ENCODE measurements at places on chromosomes 12 and 14.

DNA sequence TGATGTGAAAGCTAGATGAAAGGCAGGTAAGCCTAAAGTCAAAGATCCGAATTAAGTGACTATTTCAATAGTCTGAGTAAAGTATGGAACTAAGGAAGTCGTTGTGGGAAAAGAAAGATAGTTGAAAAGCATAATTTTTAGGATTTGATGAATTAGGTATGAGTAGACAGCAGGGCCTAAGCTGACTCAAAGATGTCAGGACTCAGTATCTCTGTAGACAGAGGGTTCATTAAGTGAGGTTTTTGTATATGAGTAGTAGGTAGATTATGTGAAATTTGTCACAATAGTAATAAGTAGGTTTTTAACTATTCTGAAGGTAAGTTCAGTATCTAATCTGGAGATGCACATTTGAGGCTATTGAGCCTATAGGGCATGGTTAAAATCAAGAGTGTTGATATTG is 196.4 kb downstream of the RASSF9 start:
- no peak for DNase-seq

DNA sequence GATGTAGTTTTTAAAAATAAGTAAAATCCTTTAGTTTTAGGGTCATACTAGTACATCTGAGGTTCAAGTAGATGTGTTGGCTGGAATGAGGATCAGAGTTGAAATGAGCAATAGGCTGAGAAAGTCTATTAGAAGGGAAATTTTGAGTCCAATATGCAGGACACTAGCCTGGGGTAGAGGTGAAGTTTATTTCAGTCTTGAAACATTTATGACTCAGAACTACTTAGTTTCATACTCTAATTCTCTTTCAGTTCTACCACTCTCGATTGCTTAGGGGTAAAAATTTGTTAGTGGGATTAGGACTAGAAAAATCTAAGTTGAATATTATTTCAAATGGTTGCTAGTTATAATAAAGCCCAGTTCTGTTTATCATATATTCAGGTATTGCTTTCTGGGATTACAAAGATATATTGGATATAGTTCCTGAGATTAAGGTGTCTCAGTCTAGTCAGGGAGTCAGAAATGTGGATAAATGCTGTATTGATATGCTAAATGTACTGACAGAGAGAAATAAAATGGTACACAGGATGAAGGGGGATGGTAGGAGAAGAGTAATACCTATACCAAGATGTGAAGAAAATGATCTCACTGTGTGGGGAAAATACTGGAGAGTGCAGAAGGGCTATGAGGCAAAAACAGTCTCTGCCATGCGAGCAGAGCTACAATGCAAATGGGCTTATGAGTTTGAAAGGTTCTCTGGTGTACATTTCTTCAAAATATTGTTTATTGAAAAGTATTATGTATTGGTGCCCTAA is 395.8 kb upstream of the FBXO33 start:
- DNase-seq, result no peak

DNA sequence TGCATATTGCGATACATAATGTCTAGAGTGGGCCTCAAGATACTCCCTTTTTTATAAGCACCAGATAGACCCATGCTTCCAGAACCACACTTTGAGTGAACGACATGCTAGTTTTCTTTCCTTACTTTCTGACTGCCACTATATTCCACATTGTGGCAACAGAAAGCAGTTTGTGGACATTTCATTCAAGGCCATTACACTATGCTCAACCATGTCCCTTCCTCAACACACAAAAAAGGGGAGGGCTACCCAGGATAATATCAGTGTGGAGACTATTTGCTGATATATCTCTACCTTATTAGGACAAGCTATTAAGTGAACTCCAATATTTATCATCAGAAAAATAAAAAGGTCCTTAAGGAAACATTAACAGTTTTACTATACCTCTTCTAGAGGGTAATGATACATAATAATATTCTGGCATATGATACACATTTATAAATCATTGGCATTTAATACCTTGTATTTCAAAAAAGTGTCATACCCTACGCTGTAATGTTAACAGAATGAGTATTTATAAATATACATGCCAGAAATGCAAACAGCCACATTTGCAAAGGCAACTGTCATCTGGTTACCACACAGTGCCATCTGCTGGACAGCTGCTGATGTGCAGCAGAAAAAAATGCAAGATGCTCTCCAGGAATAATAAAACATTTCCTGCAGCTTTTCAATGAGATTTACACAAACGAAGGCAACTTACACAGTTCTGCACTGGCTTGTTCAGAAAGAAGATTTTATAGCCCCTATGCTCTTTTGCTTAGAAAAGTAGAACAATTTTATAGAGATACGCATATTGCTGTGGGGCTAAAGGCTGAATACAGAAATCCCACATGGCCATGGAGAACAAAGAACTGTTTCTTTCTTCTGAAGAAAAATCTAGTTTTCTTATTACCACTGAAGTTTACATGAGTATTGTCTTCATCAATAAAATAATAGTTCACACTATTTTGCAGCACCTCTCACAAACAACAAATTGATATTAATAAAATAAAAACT is 182.2 kb upstream of the GRIP1 start:
- DNase-seq, result peak; percentile 43

GRCh38 chr14:101595349-101595748 is 34.1 kb downstream of the DIO3 start:
- DNase-seq, result no peak

DNA sequence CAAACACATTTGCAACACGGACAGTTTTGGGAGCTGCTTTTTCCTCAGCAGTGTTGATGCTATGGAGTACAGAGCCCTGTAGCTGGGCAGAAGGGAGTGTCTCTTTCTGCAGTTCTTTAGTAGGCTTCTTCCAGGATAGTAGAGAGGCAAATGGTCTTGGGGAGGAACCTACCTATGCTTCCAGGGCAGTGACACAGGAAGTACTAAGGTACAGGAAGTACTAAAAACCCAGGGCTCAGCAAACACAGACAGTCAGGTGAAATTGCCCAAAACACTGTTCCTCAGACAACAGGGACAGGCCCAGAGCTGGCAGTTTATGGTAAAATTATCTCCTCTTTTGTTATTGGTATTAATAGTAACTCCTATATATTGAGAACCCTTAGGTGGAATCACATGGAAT is 217.6 kb downstream of the TTC8 start:
- no peak for DNase-seq

- DNase-seq, result no peak
Measured at GRCh38 chr12:103139876-103140275, 182.4 kb downstream of the ASCL1 start.

DNA sequence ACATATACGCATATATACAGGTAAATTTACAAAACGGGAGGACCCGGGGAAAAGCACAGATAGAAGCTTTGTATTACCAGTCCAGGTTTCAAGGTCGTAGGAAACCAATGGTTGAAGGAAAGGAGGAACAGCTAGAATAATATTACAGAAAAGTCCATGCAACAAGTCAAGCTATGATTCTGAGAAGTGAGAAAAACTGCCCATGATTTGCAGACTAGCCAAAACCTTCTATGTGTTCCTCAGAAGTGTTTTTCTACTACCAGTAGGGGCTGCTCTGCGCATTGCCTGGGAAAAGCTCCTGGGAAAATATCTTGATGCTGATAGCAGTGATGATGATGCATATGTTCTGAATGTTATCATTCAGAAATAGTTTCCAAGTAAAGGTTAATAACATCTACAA is 2.2 kb downstream of the PDZRN4 start:
- DNase-seq, result no peak

DNA sequence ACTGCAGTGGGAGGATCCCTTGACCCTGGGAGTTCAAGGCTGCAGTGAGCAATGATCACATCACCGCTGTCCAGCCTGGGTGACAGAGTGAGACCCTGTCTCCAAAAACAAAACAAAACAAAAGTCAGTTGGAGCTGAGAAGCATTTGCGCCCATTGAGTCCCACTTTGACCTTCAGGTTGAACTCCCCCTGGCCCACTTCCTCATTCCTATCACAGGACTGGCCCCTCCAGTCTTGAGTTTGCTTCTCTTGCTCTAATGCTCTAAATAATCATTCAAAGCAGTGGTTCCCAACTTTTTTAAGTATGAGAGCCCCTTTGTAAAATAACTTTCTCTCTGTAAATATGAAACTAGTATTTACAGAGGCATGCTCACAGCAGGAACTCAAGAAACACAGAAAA is 28.0 kb upstream of the GSC start:
- DNase-seq, result no peak

DNA sequence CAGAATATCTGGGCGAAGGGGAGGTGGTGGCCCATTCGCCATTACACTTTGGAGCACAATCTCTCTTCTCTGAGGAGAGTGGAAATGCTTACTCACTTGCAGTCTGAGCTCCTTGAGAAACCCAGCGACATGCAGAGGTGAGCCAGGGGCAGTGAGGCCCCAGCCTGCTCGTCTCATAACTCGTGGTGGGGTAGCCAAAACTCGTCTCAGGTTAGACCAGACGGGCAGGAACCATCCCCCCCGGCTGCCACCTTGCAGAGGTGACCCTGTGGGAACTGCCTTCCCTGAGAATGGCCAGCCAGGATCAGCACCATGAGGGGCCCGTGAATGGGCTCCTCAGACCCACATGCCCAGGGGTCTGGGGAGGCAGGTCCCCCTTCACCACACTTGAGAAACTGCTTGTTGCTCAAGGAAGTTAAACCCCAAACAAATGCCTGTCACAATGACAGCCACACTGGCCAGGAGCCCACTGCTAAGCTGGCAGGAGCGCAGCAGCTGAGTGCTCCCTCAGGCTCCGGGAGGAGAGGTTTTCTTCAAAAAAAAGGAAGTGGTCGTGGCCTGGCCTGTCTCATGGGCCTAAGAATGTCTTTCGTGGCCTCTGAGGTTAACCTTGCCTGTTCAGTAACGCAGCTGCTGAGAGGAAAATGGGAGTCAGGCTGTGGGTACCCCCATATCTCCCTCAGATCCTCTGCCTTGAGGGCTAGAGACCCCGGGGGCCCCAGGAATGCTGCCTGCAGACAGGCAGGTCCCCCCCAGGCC is 9.2 kb upstream of the ALDH2 start:
- peak; percentile 72 for DNase-seq

DNA sequence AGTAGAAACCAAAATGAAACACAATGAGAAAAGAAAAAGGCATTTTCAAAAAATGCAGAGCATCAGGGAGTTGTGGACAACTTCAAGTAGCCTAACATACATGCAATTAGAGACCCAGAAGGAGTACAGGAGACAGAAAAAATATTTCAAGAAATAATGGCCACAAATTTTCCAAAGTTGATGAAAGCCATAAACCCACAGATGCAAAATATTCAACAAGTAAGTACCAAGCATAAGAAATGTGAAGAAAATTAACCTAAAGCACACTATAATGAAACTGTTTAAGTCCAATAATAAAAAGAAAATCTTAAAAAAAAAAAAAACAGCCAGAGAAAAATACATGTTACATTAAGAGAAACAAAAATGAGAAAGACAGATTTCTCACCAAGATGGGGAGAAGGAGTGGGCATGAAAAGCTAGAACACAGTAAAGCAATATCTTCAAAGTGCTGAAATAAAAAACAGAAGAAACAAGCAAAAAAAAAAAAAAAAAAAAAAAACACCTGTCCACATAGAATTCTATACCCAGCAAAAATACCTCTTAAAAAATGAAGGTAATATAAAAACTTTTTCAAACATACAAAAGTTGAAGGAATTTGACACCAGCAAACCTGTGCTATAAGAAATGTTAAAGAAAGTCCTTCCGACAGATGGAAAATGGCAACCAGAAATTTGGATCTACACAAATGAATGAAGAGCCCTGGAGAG is 77.1 kb downstream of the PRKAB1 start:
- DNase-seq, result no peak

GRCh38 chr14:76343386-76343785 is 32.6 kb upstream of the ESRRB start:
- no peak for DNase-seq

GRCh38 chr14:99815696-99816095 is 22.5 kb downstream of the EML1 start:
- DNase-seq, result no peak

- DNase-seq, result peak; percentile 18
Measured at GRCh38 chr12:26848156-26848825, 15.3 kb upstream of the ITPR2 start.

- DNase-seq, result peak; percentile 99
Measured at GRCh38 chr14:51547260-51547659, 104.5 kb upstream of the FRMD6 start.

DNA sequence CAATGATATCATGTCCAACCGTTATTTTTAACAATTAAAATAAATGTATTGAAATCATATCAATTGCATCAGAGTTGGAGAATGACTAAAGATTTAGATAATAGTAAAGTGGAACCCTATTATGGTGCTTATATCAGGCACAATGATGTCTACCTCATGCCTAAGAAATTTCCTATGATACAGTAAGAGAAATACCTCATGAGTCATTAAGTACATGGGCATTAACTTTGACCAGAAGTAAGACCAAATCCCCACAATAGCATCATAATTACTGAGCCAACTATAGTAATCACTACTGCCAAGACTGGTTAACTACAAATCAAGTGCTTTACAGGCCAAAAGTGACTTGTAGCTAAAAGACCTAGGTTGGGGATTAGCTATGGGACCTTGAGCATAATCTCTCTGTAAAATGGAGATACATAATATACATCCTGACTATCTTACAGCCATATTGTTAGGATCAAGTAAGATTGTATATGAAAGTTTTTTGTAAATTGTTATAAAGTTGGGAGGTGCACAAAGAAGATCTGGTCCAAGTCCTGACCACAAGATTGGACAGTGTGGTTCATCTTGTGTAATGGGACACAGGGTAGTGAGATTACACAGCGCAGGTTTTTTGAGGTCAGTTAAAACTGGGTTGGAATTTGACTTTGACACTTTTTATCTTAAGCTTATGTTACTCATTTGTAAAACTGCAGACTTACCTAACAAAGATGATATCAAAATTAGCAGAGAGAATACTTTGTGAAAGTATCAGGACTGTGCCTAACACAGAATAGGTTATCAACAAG is 60.5 kb downstream of the ERGIC2 start:
- peak; percentile 85 for DNase-seq

DNA sequence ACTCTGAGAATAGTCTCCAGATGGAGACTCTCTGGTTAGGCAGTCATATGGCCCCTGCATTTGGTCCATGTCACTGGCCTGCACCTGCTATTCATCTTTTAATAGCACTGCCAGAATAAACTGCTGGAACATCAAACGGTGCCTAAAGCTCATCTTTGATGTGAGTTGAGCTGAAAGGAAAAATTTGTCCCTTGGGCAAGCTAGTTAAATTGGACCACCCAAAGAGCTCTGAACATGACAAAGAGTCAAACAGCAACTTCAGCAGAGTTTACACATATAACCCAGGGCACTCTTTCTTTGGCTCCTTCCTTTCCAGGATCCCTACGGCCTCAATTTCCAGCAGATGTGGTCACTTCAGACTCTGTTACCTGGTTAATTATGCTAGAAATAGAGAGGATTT is 269.9 kb downstream of the RPL10L start:
- DNase-seq, result no peak

- no peak for DNase-seq
Measured at GRCh38 chr12:92513231-92513730, 189.5 kb upstream of the PLEKHG7 start.

GRCh38 chr14:24133735-24134134 is 2.3 kb upstream of the PSME1 start:
- no peak for DNase-seq

- no peak for DNase-seq
Measured at GRCh38 chr14:105176513-105176912, 4.6 kb downstream of the NUDT14 start.

- DNase-seq, result no peak
Measured at GRCh38 chr14:98965076-98965475, 306.9 kb downstream of the BCL11B start.

- no peak for DNase-seq
Measured at GRCh38 chr12:107126796-107127481, 33.6 kb upstream of the CRY1 start.
